T follicular helper cell (primary cell): ENCODE measurements at places on chromosomes 2 and 18.

GRCh38 chr18:58231930-58232329 lies 187.9 kb downstream of the NEDD4L start:
- no peak for DNase-seq

DNA sequence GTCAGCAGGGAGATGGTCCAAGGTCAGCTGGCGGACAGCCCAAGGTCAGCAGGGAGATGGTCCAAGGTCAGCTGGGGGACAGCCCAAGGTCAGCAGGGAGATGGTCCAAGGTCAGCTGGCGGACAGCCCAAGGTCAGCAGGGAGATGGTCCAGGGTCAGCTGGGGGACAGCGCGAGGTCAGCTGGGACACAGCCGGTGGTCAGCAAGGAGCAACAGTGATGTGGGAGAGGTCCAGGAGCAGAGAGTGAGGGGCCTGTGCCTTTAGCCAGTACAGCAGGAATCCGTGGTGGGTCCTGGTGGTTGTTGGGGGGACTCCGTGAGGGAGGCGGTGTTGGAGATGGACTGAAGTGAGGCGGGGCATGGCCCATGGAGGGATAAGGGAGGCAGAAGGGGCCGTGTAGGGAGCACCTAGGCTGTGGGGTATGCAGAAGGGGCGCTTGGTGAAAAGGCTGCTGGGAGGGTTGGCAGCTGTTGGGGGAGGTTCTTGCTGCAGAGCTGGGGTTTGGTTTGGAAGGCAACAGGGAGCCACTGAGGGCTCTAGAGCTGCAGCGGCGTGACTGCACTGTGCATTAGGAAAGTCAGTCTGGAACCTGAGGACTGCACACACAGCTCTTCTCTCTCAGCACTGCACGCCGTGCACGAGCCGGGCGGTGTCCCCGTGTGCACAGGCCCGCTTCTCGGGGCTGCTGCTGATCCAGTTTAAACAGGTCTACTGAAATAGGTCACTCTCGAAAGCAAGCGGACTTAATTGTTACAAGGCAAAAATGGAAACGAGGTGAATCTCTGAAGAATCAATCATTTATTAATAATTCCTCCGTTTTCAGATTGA lies 76.2 kb upstream of the HDAC4 start:
- no peak for DNase-seq

DNA sequence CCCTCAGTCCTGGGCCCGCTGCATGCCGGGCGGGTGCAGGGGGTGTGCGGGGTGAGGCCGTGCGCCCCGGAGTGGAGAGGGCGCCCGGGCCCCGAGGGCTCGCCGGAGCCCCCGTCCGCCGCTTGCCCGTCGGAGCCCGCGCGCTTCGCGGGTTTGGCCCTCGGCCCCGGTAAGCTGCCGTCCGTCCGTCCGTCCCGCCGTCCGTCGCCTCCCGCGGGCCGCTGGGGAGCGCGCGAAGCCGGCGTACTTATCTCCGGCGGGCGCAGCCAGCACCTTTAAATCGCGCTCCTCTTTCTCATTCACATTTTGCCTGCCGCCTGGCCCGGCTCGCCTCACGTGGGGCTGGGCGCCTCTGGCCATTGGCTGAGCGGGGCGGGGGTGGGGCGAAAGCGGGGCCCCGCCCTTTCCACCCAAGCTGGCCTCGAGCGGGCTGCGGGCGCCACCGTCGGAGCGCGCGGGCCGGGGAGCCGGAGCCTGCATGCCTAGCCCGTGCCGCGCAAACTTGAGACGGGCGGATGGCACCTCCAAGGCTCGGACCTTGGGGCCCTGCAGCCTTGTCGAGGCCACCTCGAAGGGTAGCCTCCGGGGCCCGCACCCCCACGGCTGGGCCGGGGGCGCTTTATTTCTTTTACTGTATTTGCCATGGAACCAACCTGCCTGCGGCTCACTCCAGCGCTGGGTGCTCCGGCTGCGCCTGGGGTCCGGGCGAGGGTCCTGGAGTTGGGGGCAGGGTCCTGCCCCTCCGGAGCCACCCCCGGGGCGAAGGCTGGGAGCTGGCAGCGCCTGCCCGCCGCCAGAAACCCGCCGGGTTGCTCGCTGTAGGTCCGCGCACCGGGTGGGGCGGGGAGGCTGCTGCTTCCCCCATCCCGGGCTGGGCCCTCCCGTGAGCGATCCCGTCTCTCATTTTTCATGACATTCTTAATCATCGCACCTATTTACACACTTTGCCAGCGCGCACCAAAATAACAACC lies at the start of gene GBX2:
GBX2 (minus strand) TSS at position 277 of the 971 bp plus-strand sequence. CDS start 415 bp downstream, outside the sequence.
- no peak for DNase-seq

DNA sequence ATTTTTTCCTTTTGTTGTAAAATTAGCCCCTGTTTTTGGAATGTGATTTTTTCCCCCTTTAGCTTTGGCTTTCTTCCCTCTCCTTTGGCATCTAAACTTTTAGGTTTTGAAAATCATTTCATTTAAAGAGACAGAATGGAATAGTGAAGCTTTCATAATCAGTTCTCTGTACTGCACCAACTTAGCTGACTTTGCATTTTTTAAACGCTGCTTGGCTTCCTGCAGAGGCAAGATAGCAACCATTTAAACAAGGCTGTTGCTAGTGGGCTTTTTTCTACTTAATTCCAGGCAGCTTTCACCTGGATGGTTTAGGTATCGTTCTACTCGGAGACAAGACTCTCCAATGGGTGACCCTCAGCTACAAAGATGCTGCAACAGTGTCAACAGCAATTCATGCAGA lies 267.9 kb upstream of the PKDCC start:
- DNase-seq = no peak

GRCh38 chr2:20106746-20107145 lies 55.3 kb upstream of the LAPTM4A start:
- DNase-seq = no peak
